NCI-H2171 (cell line): ENCODE measurements at places on chromosomes 2 and 18.
A peak's percentile ranks its signal among the peaks of the same experiment; 100 is the strongest.

- no peak for DNase-seq
Measured at GRCh38 chr2:68363721-68364120, 1.4 kb upstream of the PLEK start.

DNA sequence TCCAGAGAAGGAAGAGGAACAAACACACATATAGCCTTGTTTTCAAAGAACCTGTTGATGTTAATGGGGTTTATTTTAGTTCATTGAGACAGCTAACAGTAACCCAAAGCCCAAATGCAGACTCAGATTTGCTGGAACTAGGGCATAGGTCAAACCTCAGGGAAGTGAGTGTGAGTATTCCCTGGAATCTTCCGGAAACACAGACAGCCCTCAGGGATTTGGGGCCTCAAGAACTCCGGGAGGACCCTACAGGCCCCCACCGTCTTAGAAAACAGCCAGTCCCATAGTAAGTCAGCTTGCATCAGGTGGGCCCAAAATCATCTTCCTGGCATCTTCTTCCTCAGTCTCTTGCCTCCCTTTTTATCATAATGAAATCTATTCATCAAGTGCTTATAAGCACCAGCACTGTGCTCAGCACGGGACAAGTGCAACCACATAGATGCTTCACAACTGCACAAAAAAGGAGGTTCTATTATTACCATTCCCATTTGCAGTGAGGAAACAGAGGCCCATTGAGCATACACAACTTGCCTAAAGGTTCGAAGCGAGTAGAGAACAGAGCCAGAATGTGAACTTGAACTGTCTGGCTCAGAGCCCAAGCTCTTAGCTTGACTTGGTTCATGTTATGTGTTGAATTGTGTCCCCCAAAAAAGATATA lies 50.2 kb upstream of the BCL11A start:
- DNase-seq, result no peak

DNA sequence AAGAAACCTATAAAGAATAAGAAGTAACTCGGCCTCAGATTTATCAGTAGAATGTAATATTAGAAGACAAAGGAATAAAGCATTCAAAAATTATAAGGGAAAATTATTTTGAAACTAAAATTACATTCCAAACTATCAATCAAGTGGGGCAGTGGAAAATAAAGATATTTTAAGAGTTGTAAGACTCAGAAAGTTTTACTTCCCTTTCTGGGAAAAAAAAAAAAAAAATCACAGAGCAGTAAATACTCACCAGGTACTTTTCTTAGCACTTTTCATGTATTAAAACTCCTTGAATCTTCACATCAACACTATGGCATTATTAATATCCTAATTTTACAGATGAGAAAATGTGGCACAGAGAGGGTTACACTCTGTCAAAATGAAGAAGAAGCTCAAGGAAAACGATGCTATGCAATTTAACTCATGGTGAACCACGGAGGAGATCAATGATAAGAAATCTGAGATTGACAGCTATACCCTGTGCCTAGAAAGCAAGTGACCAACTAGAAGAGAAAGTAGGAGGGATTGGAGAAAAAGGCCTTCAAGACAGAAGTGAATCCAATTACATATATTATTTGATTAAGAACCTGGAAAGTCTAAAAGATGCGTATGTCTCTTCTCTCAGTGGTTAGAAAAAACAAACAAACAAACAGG lies 238.9 kb upstream of the ID2 start:
- DNase-seq, result no peak

DNA sequence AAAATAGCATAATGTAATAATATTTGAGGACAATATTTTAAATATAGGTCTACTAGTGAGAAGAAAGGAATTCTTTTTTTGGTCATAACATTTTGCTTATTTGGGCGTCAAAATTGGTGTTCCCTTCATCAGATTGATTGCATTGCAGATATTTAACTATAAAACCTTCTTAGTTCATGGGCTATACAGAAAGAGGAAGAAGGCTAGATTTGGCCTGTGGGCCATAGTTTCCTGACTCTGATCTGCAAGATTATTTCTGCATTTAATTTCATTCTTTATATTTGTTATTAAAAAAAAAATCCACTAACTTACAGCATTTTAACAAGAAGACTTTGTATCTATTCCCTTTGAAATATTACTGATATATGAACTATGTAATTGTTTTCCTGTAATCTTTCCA lies 31.9 kb downstream of the PIKFYVE start:
- DNase-seq, result no peak

DNA sequence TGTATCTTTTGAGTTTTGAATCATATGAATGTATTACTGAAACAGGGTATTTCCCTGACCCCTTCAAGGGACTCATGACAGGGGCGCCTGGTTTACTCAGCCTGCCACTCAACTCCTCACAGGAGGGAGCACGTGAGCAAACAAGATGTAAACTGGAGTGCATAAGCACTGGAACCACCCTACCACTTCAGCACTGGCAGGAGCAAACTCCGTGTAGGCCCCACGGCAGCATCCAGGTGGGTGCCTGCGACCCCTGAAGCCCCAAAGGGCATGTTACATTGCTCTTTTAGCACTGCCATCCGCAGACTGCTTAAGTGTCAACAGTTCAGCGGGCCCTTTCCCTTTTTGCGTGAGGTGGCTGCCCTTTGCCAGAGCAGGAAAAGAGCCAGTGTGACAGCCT lies 8.2 kb upstream of the DAPL1 start:
- no peak for DNase-seq

- peak; percentile 2 for DNase-seq
Measured at GRCh38 chr2:127649100-127649611, 3.2 kb downstream of the GPR17 start.

GRCh38 chr2:44777537-44777936 lies 164.0 kb upstream of the SIX3 start:
- DNase-seq, result peak; percentile 40

DNA sequence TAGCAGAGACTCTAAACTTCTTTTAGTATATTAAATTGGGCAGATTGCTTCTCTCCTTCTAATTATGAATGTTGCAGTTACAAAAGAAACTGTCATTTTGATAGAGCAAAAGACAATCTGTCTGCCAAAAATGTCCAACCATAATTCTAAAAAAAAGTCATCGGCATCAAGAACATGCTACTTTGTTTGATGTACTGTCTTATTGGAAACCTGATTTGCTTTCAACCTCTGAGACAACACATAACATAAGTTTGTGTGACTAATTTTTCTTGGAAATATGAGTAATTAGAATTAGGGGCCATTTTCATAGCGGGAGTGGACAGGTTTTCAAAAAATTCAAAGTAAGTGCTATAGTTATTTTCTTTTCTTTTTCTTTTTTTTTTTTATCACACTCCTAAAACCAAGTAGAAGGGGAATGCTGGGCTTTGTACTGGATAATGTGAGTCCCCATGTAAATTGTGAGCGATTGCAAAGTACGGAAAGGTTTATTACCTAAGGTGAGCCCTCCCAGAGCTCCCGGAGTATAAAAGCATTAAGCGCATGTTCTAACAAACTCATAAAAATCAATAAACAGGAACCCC lies 59.1 kb downstream of the ZEB2 start:
- no peak for DNase-seq

- DNase-seq, result no peak
Measured at GRCh38 chr2:192159736-192160135, 35.0 kb downstream of the TMEFF2 start.

DNA sequence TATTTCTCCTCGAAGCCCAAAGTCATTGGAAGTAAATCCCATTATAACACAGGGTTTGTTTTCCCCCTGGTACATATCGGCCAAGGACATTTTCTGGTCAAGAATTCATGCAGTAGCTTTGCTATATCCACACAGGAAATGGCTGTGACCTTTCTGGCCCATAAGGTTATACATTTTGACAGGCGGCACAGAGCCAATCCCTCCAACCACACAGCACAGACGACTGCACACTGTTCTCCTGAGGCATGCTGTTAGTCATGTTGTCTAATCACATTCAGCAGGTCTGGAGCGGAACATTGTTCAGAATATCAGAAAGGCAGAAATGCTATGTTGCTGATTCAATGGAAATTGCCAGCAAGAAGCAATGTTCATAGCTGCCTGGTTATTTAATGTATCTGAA lies 742.3 kb upstream of the SLC8A1 start:
- no peak for DNase-seq

GRCh38 chr2:239869272-239870155 lies 155.6 kb downstream of the NDUFA10 start:
- DNase-seq, result no peak

DNA sequence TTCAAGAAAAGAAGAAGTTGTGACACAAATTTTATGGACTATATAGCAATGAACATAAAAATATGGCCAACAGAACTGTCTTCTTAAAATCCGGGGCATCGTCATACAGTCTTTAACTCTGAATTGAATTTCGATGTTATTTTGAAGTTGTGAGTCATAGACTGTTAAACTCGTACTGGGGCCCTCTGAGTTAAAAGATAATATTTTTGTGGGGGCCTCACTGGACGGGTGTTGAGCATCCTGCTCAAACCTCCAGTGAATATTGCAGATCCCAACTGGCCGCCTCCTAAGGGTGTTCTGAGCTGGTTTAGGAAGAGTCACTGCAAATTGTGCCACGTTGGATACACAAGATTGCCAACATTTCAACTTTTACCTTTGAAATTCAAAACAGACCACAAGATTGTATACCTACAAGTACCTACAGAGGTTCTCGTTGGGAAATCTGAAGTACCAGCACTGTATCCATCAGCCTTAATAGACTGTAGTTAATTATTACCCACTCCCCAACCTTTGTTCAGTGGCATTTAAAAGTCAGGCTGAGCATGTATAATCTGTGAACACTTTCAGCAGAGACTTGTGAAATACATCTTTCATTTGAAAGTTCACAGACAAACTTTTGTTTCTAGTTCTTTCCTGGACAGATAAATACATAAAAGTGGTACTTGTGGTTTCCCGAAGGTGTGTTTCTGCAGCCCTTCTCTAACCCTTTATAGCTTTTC lies 27.8 kb downstream of the KLHL23 start:
- DNase-seq, result no peak

GRCh38 chr2:240965296-240965904 lies 33.0 kb upstream of the SNED1 start:
- DNase-seq, result no peak

DNA sequence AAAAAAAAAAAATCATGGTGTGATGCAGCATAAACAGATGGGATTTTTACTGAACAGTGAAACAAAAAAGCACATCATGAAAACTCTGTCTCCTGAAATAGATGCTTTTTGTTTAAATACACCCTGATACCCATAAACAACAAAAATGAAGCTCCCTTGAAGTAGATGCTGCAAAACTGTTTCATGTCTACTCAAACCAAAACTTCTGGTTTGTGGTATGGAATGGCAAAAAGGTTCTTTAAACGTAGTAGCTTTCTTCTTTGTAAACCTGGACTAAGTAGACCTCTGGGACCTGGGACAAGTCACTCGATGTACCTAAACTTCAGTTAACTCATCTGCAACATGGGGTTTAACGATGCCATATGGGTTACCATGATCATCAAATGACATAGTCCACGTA lies 64.4 kb upstream of the RAPH1 start:
- DNase-seq, result no peak

DNA sequence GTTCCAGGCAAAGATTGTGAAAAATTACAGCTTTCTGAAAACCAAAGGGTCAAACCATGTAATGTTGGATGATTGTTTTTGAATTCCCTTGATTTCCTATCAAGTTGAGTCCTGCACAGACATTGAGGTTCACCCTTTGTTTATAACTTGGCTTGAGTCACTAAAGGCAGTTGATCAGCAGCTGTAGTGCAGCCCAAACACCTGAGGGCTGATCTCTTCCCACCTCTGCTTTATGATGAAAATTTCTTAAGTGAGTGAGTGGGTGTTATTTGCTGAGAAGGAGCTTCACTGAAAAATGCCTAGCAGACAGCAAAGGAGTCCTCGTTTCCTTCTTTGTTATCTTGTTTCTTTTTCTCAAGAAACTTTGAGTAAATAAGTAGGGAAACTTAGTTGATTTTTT lies 31.9 kb upstream of the BMPR2 start:
- no peak for DNase-seq

DNA sequence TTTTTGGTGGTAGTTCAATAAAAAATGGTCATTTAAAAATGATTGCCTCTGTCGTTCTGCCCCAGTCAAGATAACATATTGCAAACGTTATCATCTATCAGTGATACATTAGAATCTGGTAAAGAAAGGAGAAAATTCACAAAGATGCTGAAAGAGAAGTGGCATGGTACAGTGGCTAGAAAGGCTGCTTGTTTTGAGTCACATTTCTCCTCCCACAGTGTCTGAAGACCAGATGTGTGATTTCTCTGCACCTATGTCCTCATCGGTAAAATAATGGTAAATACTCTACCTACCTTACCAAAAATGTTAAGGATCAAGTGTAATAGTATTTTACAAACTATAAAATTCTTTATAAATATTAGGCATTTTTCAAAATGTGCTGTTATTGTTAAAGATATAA lies 76.1 kb upstream of the NOSTRIN start:
- no peak for DNase-seq

DNA sequence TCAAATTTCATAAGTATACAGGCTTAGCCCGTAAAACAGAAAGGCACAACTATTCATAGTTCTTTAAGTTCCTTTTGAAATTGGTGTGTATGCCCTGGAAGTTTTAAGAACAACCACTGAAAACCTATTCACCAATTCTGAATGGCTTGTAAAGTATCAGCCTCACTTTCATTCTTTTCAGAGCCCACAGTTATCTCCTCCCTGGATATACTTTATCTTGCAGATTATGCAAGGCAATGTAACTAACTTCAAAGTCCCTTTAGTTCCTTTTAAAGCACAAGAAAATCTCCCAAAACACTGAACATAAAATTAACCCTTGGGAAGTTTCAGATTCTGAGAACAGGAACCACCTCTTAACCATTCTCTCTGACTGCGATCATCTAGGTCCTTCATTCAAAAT lies 1.1 kb downstream of the STRN start:
- DNase-seq, result no peak

- DNase-seq, result no peak
Measured at GRCh38 chr2:19099181-19099580, 259.2 kb downstream of the OSR1 start.

DNA sequence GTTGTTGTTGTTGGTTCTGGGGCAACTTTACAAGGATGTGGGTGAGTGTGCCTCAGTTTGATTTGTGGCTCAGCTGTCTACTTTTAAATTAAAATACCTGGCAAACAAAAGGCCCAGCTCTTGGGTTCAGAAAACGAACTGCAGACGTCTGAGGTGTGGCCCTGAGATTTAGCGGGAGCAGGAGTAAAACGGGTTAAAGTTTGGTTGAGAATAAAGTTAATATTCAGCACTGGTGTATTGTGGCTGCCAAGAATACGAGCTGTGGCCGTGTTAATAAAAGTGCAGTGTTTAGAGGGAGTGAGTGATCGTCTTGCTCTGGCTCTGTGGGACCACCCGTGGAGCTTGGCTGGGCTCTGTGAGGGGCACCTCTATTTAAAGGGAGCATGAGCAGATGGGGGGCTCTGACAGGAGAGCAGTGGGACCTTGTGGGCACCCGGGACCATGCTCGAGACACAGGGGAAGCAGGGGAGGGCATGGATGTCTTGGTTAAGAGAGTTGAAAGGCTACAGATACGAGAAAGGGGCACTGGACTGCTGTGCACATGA lies 80.3 kb downstream of the VAPA start:
- no peak for DNase-seq

- no peak for DNase-seq
Measured at GRCh38 chr18:78975699-78976335, 3.8 kb upstream of the SALL3 start.
